ENCODE measurements at places on chromosomes 7 and 10.

DNA sequence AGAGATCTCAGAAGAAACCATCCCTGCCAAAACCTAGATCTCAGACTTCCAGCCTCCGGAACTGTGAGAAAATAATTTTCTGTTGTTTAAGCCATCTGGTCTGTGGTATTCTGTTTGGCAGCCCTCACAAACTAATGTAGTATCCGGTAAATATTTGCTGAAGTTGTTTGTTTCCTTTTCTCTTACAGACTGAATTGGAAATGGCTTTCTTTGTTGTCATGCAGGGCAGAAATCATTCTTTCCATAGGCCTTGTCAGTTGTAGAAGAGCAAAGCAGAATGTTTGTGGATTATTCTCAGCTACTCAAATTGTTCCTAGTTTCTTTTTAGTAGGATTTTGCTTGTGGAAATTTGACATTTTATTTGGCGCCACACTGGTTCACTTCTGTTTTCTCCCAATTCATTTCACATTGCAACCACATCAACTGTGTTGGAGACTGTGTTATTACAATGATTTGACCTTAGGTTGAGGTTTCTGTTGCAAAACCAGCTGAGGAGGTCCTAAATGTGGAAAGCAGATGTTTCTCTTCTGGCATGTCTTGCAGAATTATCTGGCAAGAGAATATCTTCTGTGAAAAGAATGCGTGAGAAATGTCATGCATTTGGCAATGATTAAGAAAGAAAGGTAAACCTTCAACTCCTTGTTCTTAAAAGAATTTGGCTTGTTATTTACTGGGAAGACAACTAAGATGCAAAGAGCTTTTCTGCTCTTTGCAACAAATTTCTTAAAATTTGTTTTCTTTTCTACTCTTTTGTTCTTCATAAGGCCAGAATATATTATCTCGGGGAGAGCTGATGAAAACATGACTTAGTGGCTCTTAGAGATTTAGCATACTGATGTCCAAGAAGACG lies 25.8 kb downstream of the ACTA2 start:
- peak; percentile 53 for DNase-seq

DNA sequence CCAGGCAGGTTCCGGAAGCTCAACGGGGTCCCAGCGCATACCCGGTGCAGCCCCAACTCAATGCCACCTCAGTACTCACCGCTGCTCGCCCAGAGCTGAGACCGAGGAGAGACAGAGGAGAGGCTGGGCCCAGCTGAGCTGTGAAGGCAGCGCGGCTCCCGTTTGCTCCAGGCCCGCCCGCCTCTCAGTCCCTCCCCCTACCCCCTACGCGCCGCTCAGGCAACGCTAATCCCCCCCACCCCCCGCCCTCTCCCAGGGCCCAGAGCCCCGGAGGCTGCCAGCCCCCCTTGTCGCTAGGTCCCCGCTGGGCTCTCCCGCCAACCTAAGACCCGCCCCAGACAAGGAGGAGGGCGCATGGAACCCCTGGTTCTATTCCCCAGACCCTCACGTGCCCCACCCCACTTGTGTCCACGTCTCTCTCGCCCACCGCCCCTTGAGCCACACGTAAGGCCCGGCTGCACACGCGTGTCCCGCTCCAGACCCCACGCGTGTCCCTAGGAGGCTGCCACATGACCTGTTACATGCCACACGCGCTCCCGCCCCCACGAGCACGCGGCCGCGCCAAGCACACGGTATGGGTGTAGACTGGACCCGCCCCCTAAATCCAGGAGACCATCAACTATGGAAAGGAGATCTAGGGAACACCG lies at the start of gene PSD:
TSS of gene PSD (minus strand) at position 164 of the 647 bp plus-strand sequence. CDS start 1,747 bp downstream, outside the sequence.
- DNase-seq: no peak

- DNase-seq: no peak
Observed at GRCh38 chr7:82264783-82265305, 178.7 kb downstream of the CACNA2D1 start.

DNA sequence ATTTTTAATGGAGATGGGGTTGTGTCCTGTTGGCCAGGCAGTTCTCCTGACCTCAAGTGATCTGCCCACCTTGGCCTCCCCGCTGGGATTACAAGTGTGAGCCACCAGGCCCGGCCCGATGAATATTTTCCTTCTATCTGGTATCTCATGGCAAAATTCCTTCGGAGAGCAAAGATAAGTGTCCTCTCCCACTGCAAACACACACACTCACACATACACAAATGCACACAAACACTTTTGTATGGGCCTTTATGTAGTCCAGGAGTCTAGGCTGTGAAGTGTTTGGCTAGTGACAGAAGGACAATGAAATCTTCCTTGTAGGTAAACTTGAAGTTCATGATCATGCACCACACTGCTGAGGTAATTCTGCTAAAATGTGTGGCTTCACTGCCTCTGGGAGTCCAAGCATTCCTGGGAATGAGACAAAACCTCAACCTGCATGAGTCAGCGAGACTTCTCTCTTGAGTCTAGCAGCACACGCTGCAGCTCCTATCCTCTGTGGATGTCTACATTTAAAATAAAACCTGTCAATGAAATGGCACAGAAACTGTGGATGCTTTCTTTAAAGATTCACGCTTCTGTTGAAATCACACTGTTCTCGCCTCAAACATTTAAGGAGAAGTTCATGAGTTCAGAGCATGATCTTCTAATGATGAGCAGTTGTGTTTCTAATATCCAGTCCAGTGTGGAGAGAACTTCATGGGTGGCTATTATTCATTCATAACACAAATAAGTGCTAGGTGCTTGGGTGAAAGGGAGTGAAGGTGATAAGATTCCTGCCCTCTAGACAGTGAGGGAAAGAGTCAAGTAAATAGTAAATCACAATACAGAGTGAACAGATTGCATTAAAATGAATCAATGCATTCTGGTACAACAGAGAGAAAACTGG lies 96.5 kb downstream of the NRP1 start:
- peak; percentile 95 for DNase-seq

GRCh38 chr7:23120106-23120505 lies 14.5 kb downstream of the KLHL7 start:
- no peak for DNase-seq

DNA sequence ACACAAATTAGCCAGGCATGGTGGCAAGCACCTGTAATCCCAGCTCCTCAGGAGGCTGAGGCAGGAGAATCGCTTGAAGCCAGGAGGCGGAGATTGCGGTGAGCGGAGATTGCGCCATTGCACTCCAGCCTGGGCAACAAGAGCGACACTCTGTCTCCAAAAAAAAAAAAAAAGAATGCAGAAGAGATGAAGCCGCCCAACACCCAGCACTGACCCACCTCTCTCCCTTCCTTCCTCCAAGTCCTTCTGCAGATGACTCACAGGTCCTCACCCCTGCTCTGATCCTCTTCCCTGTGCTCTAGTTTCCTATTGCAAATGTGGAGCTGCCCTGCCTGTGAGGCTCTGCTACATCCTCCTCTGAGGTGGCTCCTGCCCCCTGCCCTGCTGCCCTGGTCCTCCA lies 22.0 kb upstream of the OPALIN start:
- DNase-seq: peak; percentile 20

GRCh38 chr10:91088300-91089140 lies 131.9 kb upstream of the PCGF5 start:
- DNase-seq: peak; percentile 28

DNA sequence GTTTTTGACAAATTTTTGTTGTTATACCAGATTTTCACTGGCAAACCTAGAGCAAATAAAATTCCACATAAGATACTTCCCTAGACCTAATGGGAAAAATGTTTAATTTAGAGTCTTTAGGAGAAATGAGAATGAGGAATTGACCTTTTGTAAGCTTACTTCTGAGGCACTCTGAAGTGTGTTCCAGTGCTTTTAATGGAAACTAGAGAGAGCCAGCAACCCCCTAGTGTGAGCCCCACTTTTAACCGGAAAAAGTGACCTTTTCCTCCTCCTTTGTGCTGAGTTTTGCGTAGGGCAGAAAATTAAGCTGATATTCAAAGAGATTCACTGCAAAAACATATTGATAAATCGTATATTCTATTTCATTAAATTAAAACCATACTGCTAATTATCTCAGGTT lies 5.2 kb downstream of the IKZF1 start:
- DNase-seq: no peak

DNA sequence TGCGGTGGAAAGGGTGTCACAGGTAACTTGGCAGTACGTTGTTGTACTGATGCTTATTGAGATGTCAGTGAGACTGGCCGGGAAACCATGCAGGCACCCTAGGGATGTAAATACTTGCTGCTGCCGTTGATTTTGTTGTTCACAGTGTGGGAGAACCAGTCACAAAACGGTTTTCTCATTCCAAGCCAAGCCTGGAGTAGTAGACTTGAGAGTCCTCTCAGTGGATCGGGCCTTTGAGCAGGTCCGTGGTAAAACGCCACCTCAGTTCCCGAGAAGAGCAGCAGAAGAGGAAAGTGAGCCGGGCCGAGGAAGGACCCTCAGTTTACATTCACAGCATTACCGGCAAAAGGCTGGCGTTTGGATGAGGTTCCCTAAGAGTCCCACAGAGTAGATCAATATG lies 1.1 kb downstream of the JAKMIP3 start:
- DNase-seq: no peak

GRCh38 chr7:131525820-131526219 lies 30.6 kb downstream of the PODXL start:
- DNase-seq: no peak

DNA sequence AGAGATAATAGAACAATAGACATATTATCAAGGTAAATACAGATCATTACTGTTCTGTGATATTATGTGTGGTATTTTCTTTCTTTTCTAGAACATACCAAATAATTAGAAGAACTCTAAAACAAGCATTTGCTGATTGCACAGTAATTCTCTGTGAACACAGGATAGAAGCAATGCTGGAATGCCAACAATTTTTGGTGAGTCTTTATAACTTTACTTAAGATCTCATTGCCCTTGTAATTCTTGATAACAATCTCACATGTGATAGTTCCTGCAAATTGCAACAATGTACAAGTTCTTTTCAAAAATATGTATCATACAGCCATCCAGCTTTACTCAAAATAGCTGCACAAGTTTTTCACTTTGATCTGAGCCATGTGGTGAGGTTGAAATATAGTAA lies 185.5 kb downstream of the CFTR start:
- no peak for DNase-seq

DNA sequence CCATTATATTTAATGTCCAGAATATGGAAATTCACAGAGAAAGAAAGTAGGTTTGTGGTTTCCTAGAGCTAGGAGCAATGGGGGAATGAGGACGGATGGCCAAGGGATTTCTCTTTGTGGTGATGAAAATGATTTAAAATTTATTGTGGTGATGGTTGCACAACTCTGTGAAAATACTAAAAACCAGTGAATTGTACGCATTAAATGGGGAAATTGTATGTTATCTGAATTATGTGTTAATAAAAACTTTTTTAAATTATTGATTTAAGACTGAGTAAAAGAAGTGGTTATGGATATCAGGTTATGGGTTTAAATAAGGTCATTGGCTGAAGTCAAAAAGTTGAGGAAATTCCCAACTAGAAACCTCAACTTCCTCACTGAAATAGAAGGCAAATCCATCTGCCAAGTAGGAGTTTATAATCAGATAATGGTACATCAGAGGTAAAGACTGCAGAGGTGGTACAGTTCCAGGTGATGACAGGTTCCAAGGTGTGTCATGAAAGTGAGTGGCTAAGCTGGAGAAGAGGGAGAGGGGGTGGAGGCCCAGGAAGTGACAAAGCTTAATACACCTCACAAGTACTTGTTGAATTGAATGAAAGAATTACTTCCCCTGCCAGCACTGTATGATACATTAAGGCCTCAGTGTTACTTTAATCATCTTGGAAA lies 68.9 kb upstream of the CCDC71L start:
- no peak for DNase-seq

- no peak for DNase-seq
Observed at GRCh38 chr10:110684800-110685446, 40.8 kb downstream of the RBM20 start.

DNA sequence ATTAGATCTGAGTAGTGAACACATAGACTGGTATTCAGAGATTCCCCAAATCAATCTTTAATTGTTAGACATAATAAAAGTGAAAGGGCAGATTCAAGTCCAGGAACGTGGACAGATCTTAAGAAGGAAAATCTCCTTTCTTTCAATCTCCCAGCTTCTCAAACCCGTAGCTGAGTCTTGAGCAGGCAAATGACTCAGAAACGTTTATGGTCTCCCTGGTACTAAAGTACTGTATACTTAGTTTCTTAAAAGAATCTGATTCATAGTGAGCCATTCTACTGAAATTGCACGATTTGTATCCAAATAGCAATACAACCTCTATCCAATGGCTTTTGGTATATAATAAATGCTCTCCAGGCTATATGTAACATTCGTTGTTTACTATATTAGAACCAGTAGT lies 140.4 kb upstream of the RHEB start:
- DNase-seq: peak; percentile 40

DNA sequence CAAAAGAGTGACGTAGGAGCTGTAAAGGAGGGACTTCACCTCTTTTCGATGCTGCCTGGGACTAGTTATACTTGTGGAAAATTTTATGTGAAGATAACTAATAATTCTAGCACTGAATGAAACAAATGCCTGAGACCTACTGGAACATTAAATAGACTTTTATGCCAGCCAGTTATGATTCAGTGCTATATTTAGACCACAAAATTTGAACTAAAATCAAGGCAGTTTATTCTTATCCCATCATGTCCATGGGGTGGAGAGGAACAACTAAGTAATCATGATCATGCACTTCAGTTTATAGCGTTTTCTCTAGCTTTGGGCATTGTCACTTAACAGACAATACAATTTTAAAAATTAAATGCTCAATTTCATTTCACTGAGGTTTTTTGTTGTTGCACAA lies 76.7 kb downstream of the ZEB1 start:
- no peak for DNase-seq

DNA sequence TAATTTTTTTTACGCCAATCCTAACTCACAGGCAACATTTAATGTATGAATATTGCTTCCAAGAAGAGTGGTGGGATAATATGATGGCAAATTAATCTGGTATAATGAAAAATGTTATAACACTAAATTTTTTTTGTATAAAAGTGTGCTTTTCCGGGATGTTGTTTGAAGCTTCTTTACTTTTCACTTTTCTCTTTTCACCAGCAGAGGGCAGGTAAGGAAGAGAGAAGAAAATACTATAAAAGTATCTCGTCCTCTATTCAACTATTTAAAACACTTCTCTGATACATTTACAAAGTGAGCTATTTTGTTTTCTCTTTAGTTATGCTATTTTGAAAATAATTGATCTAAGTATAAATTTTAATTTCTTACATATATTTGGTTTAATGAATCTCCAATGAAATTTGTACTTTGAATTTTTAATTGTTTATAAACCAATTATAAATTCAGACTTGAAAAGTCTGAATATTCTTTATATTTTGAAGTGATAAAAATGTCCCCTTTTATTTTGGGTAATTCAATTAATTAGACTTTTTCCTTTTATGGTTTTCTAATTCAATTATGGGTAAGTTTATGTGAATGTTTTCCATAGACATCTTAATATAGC lies 20.7 kb upstream of the CFTR start:
- peak; percentile 3 for DNase-seq

- DNase-seq: no peak
Observed at GRCh38 chr7:151867912-151868311, 9.0 kb downstream of the PRKAG2 start.

All from HFFc6 (cell line).